HFF-Myc (cell line): ENCODE measurements at places on chromosomes 1 and 21.

DNA sequence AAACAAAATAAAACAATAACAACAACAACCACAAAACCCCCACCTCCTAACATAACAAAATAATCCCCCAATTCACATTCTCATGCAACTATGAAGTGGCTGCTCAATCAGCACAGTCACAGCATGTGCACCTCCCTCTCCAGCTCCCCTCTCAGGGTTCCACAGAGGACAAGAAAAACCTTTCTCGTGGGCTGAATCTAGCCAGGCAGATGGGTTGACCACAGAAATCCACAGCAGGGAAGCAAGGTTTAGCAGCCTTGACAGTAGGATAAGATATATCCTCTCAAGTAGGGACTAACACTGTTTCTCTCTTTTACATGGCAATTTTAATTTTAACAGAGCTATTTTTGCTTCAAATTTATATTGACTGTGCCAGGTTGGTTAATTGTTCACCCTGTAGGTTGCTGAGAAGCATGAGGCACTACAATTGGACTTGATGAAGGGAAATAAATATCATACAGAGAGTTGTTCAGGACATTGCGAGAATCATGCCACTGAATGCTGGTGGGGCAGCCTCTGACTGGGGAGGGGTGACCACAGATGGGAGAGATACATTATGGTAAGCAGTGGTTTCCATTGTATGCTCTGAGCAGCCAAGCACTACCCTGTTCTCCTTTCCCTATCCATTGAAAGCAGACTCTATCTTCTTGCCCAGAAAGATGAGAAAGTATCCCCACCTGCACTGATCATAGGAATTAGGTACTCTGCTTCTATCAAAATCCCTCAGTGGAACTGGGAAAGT is 535.1 kb downstream of the DPYD start:
- DNase-seq, result no peak

- no peak for DNase-seq
These were observed 238.3 kb downstream of the HLX start for GRCh38 chr1:221117548-221117951.

- DNase-seq, result no peak
These were observed 2.6 kb upstream of the ETS2 start for GRCh38 chr21:38803075-38803660.

DNA sequence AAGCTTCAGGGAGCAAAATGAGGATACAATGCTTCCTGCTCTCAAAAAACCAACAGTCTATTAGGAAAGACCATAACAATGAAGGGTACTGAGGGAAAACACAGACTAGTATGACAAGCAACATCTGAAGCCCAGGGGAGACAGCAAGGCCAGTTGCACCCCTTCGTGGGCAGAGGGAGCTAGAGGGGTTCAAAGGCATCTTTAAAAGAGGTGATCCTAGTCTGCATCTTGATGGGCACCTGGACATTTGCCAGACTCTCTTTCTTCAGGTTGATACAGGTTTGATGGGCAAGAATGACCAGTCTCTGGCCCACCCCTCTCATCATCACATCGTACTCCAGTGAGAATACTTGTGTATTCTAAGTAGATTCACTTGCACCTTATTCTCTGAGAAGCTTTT is 177.7 kb downstream of the VAV3 start:
- no peak for DNase-seq

GRCh38 chr1:32014948-32015273 is 1.2 kb downstream of the KHDRBS1 start:
- DNase-seq, result no peak

- no peak for DNase-seq
These were observed 164.9 kb downstream of the DYRK1A start for GRCh38 chr21:37531431-37531932.

DNA sequence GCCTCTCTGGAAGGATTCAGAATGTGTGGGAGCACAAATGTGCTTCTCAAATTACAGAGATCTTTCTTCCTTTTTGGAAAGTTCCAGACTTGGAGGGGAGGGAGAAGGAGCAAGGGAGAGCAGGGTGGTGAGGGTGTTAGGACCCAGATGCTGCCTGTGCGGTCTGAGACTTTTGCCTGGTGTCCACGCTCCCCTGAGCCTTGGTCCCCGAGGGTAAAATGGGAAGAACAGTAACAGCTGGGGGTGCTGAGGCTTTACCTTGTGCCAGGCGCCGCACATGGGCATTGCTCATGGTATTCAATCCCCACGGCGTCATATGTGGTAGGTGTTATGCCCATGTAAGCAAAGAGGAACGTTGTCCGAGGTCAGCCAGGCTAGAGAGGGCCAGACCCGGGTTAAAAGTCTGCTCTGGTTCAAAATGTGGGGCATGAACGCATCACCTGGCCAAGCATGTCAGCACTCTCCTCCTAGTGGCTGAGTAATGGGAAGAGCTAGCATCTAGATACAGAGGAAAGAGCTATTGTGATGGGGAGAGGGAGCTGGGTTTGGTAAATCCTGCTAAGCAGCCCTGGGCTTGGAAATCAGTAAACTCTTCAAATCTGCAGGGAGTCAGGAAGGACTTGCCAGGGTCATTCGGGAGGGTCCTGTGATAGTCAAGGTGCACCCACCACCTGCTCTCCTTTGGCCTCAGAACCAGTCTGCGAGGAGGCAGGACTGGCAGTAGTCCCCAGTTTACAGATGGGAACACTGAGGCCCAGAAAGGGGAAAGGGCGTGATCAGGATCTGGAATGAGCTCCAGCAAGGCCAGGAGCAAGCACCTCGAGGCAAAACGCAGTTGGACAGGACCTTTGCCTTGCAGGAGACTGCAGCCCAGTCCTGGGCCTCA is 4.5 kb upstream of the RUNX3 start:
- no peak for DNase-seq

GRCh38 chr21:16154321-16154720 is 424.5 kb downstream of the USP25 start:
- no peak for DNase-seq

- DNase-seq, result peak; percentile 3
These were observed 96.0 kb upstream of the BTG3 start for GRCh38 chr21:17708522-17709265.

- peak; percentile 67 for DNase-seq
These were observed 28.9 kb downstream of the ODR4 start for GRCh38 chr1:186404454-186405051.

- DNase-seq, result no peak
These were observed 22.2 kb upstream of the MAPKAPK2 start for GRCh38 chr1:206662396-206663092.

GRCh38 chr1:47536646-47537118 is 98.8 kb downstream of the FOXD2 start:
- DNase-seq, result no peak

DNA sequence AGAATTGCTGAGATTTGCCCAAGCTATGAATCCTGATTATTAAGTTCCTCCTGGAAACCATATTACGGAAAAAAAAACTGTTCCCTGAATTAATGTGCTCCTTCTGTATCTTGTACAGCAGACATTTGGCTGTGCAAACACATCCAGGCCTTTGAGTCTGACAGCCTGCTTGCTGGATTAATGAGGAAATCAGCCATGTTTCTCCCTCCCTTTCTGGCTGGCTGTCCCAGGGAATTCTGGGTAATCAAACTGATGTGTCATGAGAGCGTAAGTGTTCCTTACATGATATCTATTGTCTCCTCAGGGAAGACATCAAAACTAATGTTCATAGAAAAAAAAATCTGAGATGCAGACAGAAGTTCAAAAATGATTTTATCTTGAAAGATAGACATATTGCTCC is 18.8 kb downstream of the PGBD5 start:
- DNase-seq, result no peak

- DNase-seq, result no peak
These were observed 22.5 kb downstream of the PKP1 start for GRCh38 chr1:201305815-201306214.

DNA sequence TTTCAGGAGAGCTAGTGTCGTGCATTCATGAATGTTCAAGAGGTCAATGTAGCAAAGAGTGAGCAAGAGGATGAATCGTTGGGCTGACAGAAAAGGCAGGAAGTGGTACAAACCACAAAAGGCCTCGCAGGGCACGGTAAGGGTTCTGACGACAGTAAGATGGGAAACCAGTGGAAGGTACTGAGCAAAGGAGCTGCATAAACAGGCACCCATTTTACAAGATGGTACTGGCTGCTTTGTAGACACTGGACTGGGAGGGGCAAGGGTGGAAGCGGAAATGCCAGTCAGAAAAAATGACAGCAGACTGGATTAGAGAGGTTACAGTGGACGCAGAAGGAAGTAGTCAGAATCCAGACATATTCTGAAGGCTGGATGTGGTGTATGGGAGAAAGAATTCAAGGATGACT is 123.5 kb downstream of the PTPN14 start:
- DNase-seq, result peak; percentile 93

GRCh38 chr1:58709540-58710175 is 9.8 kb upstream of the MYSM1 start:
- DNase-seq, result no peak

DNA sequence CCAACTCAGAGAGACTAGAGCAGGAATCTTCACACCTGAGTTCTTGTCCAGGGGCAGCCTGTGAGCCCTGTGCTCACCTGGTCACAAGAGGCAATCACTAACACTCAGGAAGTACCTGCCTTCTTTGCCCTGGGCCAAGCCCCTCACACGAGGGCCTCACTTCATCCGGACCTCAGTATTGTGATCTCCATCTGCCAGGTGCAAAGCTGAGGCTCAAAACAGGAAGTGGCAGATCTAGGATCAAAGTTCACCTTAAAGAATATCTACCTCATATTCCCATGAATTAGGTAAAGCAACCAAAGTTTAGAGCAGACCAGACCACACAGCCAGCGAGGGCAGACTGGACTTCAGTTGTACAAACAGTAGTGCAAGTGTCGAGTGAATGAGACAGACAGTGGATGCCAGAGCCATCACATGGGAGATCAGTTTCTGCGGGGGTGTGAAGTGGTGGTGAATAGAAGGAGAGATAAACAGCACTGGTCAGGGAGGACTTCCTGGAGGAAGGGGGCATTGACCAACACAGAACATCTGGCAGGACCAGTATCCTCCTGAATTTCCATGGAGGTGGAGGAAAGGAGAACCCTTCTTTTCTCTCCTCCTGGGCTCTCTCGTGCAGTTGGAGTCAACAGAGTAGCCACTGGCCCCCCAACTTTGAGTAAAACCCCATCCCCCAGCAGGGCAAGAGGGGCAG is 116.6 kb upstream of the ZBTB40 start:
- DNase-seq, result no peak

GRCh38 chr1:160741092-160741501 is 2.0 kb downstream of the SLAMF7 start:
- DNase-seq, result no peak

DNA sequence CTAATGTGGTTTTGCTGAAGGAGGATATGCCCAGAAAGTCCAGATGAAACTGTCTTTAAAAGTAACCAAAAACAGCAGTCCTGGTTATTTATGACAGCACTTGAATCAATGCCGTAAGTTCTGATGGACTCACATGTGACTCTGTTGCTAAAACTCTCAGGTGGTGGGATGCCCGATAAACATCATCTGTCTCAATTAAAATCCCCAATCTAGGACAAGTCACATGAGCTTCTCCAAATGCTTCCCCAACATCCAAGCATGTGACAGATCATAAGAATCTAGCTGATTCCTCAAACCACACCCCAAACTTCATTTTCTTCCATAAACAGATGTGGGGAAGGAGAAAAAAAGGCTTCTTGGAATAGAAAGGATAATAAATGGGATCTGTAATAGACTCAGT is 786 bp upstream of the CTSK start:
- peak; percentile 43 for DNase-seq

DNA sequence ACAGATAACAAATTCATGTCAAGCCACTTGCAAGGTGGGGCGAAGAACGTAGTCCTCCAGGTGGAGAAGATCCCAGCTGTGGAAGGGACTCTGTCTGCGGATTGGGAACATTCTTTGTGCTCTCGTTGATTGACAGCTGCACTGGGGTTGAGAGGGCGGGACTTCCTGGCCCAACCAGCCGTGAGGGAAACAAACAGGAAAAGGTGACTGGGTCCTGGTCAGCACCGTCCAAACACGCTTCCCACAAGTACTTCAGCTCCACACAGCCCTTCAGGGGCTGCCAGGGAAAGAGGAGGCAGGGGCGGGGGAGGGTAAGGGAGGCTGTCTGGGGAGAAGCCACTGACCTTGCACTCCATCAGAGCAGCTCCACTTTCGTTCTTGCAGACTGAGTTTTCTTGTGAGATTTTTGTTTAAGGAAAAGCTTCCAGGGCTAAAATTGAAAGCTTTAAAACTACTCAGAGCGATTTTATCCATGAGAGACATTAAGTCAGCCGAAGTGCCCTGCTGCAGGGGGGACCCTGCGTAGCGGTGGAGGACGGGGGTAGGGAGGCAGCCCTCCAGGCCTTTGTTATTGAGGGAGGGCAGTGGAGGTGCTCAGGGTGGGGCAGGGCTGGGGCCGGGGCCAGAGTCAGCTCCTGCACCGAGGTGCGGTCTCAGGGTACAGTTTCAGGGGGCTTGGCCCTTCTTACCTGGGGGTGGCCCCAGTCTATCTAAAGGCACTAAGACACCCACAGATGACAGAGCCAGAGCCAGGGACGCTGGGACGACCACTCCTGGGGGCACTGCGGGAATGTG is 21.6 kb upstream of the STUM start:
- DNase-seq, result no peak

DNA sequence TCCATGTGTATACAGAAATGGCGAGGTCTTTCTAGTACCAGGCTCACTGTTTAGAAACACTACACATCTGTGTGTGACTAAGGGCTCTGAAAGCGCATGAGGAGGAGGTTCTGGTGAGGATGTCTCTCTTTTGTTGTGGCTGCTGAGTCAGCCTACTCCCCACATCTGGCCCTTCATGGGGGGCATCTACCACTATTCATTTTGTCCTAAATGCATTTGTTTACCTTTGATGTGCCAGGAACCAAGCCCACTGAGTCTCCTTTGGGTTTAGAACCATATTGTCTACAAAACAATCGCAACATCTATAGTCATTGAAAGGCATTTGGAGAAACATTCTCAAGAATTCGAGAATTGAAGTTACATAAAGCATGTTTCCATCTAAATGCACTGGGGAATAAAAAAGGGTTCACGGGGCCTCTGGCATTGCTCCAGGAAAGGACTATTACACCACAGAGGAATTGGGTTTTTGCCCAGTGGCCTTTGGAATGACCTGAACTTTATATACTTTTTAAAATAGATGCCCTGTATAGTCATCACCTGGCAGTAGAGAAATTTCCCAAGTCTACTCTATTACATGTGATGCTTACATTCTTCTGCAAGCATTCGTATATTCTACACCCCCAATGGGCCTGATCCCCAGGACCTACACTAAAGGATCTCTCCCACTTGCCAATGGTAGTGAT is 35.1 kb upstream of the ADORA3 start:
- peak; percentile 41 for DNase-seq

- no peak for DNase-seq
These were observed 54.1 kb upstream of the ATP1A1 start for GRCh38 chr1:116318897-116319296.

- DNase-seq, result no peak
These were observed 42.5 kb downstream of the RAB3GAP2 start for GRCh38 chr1:220229771-220230170.
